NCI-H774 (cell line): ENCODE measurements at places on chromosomes 13 and 19.
A peak's percentile ranks its signal among the peaks of the same experiment; 100 is the strongest.

GRCh38 chr13:111663505-111663904 is 343.1 kb downstream of the TEX29 start:
- DNase-seq = no peak

GRCh38 chr19:46813839-46814358 is 25.5 kb upstream of the SLC1A5 start:
- peak; percentile 69 for DNase-seq

- DNase-seq = no peak
Measured at GRCh38 chr19:23420824-23421223, 25.6 kb upstream of the ZNF91 start.

- no peak for DNase-seq
Measured at GRCh38 chr13:98492335-98493041, 84.4 kb downstream of the STK24 start.

GRCh38 chr13:34926508-34926907 is 15.6 kb upstream of the NBEA start:
- DNase-seq = no peak

- no peak for DNase-seq
Measured at GRCh38 chr13:41034881-41035280, 15.8 kb upstream of the ELF1 start.

DNA sequence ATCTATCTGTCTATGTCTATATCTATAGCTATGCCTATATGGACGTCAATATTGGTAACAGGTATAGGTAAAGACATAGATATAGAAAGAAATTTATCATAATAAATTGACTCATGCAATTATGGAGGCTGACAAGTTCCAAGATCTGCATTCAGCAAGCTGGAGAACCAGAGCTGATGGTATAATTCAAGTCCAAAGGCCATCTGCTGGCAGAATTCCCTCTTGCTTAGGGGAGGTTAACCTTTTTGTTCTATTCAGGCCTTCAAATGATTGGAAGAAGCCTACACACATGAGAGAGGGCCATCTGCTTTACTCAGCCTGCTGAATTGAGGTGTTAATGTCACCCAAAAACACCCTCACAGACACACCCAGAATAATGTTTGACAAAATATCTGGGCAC is 10.8 kb downstream of the RASL11A start:
- DNase-seq = no peak
